ENCODE measurements at places on chromosomes 7 and 10. TPM values are rescaled to one million over a fixed set of nuclear protein-coding genes. Genes with fewer than 3 reads are reported as not detected.

Gene PODXL
- total RNA-seq, result 7.9 TPM

Gene GHRHR
- total RNA-seq, result not detected

Gene CALML5
- not detected for total RNA-seq

Gene OR13A1
- total RNA-seq, result not detected

Gene ADAM12
- total RNA-seq, result not detected

Gene KEL
- total RNA-seq, result not detected

DNA sequence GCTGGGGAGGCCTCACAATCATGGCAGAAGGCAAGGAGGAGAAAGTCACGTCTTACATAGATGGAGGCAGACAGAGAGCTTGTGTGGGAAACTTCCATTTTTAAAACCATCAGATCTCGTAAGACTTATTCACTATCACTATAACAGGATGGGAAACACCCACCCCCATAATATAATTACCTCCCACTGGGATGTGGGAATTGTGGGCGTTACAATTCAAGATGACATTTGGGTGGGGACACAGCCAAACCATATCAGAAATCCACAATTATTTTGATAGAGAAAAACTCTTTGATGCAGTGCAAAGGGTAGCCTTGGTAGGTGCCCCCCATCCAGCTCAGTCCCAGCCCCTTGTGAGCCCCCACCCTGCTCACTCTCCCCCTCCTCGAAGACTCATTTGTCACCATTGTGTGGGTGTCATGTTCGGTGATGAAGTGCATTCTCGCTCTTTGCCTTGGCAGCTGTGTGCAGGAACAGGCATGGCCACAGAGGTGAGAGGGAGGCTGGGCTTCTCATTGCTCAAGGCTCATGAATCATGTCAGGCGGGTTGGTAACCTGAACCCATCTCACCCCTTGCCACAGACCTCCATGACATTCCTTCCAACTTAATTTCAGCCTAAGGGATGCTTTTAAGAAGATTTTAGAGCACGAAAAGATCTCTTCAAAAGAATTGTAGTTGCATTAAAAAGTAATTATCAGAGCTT is 75.9 kb downstream of the BUB3 start:
- no peak for DNase-seq
- no peak overlapping the region for H3K27ac ChIP-seq
- no peaks in the 10 kb centered on the region for H3K4me1 ChIP-seq
- H3K36me3 ChIP-seq, result no peaks in the 10 kb centered on the region

- peaks cover 8% of the 10 kb centered on the region for H3K27me3 ChIP-seq
- H3K27ac ChIP-seq, result no peak overlapping the region
- no peak for DNase-seq
Measured at GRCh38 chr10:131456411-131456810, 144.9 kb upstream of the TCERG1L start.
